NK-92 treated with Interleukin-12 subunit alpha and Interleukin-12 subunit beta, amount 100 ng/mL, for 24 hours (cell line): ENCODE measurements at places on chromosomes 7 and 10.

GRCh38 chr7:14209896-14210484 lies 220.5 kb upstream of the ETV1 start:
- DNase-seq = no peak

GRCh38 chr7:43211286-43211685 lies 98.8 kb downstream of the HECW1 start:
- no peak for DNase-seq

DNA sequence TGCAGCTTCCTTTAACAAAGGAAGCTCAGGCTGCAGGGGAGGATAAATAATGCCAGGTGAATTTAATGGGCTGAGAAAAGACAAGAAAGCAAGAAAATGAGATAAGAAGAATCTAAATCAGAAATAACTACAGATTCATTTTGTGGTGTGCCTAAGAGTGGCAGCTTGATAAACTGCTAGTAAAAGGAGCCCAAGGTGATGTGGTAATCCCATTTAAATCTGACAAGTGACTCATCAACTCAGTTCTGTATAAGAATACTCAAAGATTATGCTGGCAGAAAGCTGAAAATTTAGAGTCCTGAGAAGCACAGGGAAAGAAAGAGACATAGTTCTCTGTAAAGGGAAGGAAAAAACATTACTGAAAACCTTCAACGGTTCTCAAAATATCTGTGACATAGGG lies 109.4 kb upstream of the PDE1C start:
- DNase-seq = no peak

DNA sequence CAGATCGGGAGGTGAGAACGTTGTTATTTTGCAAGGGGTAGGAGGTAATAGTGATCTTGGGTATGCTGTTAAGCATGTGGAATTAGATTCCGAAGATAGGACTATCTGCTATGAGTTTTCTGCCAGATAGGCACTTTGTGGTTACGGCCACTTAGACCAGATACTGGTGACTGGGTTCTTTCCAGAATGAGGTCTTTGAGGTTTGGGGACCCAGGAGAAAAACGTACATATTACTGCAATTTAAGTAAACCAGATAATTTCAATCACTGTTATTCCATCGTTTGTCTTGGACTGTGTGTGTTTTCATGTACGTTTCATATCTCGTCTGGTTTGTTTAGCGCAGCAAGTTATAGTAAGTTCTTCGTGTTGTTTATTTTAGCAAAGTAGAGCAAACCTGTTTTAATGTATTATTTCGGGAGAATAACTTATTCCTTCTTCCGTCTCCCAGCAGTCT lies 312 bp downstream of the ARL4A start:
- DNase-seq = no peak

DNA sequence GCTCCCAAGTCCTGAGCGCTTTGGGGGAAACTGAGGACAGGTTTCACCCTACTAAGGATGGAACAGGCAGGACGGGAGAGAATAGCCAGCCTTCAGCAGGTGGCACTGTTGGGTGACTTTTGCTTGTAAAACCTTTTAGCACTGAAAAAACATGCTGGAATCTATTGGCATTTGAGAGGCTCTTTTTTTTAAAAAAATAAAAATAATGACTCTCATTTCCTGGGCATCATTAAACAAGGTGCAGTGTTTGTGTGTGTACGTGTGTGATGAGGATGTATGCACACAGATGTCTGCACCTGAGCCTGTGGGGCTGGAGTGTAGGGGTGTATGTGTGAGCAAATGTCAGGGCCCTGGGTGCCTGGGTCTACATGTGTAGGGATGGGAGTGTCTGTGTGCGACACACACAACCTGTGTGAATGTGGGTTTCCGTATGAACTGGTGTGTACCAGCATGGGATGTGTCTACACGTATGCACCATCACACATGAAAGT lies 177.9 kb downstream of the RPS24 start:
- DNase-seq = no peak

DNA sequence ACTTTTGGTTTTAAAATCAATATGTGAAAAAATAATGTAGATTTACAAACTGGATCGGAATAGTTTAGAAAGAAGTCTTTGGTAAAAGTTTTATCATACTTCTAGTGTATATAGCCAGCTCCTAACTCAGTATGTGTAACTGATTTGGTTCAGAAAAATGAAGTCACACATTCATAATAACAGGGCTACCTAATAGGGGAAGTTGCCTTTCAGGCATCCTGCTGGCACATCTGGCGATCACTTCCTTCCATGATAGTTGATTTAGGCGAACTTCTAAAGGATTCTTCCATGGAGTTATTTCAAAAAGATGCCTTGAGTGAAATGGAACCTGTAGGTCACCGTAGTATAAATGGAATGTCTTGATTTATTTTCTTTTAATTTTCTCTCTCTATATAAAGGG lies 69.1 kb downstream of the SHH start:
- no peak for DNase-seq

DNA sequence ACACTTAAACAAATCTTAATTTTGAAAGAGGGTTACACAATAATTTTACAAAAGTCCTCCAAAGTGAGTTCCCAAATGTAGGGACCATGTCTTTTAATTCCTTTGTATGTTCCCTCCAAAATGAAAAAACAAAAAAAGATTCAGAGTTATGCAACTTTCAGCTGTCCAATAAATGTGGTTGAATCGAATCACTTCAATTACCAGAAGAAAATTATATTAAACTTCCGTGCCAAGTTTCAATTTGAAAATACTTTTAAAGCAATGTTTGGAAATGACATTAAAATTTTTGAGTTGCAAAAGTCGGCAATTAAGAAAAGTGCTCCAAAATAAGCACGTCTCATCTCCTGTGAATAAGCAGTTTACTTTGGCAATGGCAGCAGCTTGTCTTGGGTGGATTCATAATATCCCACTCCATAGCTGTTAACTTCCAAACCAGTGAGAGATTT lies 60.3 kb upstream of the C1GALT1 start:
- DNase-seq = no peak
